Hematopoietic multipotent progenitor cell treated with erythropoietin and hydrocortisone succinate and interleukin-3 and kit ligand, for 15 days (in vitro differentiated cells): ENCODE measurements at places on chromosomes 3 and 15.

DNA sequence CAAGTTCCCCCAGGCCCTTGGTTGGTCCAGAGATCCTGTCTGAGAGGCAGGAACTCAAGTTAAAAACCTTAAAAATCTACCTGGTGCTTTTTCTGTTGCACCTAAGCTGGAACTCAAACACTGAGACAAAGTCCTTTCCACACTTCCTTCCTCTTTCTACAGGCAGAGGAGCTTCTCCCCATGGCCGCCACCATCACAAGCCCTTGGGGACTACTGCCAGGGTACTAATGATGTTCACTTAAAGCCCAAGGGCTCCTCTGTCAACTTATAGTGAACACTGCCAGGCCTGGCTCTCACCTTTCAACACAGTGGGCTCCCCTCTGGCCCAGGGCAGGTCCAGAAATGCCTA lies 26.0 kb downstream of the TM4SF18 start:
- no peak for DNase-seq

- no peak for DNase-seq
Measured at GRCh38 chr3:59788133-59788532, 738.3 kb upstream of the CFAP20DC start.

GRCh38 chr3:32510075-32510724 lies 7.5 kb upstream of the CMTM6 start:
- peak; percentile 70 for DNase-seq

GRCh38 chr3:5197470-5198312 lies 10.2 kb downstream of the EDEM1 start:
- peak; percentile 53 for DNase-seq

- peak; percentile 74 for DNase-seq
Measured at GRCh38 chr15:65217526-65218482, 6.5 kb upstream of the CILP start.

GRCh38 chr3:183306798-183307671 lies 54.0 kb downstream of the B3GNT5 start:
- DNase-seq: no peak

DNA sequence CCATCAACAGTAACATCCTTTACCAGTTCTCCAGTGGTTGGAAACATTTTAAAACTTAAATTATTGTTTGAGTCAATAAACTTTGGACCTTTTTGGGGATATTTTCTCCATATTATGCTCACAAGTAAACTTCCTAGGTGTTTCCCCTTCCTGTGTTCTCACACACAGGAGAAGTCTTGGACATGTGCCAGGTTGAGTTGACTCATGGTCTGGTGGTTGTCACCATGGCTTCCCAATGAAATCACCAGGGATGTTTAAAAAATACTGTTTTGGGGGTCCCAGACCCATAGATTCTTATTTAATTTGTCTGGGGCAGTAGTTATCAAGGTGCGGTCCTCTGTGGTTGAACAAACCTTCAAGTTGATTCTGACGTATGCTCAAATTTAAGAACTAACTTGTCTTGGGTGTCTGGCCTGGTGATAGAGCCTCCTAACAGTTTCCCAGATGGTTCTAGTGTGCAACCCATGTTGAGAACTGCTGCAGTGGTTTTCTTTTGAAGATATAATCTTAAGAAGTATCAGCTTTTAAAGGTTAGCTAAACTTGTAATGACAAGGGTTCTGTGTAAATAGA lies 291.8 kb downstream of the EDEM1 start:
- DNase-seq: peak; percentile 41

- DNase-seq: no peak
Measured at GRCh38 chr3:193452338-193452737, 73.8 kb upstream of the ATP13A5 start.

GRCh38 chr3:183313351-183313750 lies 60.3 kb downstream of the B3GNT5 start:
- DNase-seq: no peak

GRCh38 chr3:47083786-47084185 lies 80.1 kb downstream of the SETD2 start:
- DNase-seq: no peak

GRCh38 chr15:43898891-43899290 lies 72.1 kb downstream of the WDR76 start:
- DNase-seq: no peak

DNA sequence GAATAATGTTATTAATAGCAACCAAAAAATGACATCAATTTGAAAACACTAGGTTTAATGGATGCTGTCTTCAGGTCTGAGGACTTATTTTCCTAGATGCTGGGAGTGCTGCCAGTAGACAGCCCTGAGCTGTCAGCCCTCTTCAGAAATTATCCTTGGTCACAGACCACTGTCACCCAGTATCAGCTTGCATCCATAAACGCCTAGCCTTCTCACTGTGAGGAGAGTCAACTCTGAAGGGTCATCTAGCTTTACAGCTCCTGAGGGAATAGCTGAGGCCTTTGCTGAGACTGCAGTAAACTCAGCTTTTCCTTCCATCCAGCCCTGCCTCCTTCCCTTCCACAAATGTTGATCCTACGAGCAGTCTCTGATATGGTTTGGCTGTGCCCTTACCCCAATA lies 19.4 kb upstream of the MNS1 start:
- DNase-seq: no peak

DNA sequence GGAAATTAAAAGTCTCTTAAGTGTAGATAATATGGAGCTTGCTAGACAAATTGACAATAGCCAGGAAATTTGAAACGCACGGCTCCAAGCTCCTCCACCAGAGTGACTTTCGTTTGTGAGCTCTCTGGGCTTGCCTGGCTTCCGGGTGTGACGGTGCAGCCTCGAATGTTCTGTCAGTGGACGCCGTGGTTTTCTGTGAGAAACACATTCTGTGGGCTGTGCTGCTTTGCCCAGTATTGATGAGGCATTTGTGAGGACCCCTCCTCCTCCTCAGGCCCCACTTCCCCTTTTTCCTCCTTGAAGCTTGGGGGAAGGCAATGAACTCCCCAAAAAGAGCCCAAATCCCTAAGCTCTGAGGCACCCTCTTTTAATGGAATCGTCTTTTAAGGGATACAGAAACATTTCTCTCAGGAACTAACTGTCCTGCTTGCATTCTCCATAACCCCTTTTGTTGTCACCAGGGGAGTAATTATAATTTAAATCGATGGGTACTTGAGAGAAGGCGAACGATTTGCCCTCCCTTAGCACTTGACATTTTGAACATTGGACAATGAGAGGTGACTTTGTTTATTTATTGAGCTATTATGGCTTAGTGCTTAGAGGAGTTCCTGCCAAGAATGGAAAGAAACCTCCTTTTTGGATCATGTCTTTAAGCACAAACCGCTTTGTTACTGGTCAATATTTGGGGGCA lies 40.8 kb downstream of the POLR2M start:
- no peak for DNase-seq

- DNase-seq: no peak
Measured at GRCh38 chr15:30974112-30974511, 17.3 kb downstream of the MTMR10 start.

DNA sequence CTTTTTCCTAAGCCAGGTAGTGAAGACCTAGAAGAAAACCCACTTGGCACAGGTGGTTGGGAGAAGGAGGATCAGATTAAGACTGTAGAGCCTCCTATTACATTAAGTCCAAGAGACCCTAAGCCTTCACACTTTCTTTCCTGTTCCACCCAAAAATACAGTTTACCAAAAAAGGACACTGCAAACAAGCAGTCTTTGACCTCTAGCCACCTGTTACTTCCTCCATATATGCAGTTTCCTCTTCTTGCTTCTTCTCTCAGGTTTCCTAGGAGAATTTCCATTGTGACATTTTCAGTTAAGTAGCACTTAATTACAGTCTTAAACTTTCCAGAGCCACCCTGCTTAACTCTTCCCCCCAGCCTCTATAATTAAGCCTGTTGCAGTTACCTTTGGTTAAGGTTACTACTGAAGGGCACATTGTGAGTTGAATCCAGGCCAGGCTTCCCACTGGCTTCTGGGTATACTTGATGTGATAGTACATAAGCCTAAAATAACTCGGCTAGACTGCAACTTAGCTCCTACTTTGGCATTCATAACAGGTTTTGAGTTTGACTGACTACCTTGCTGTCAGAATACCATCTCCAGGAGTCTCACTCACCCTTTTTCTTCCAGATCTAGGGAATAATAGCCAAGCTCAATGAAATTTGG lies 114.2 kb upstream of the UMPS start:
- no peak for DNase-seq

GRCh38 chr3:129018751-129019150 lies 17.6 kb downstream of the EFCC1 start:
- DNase-seq: no peak

DNA sequence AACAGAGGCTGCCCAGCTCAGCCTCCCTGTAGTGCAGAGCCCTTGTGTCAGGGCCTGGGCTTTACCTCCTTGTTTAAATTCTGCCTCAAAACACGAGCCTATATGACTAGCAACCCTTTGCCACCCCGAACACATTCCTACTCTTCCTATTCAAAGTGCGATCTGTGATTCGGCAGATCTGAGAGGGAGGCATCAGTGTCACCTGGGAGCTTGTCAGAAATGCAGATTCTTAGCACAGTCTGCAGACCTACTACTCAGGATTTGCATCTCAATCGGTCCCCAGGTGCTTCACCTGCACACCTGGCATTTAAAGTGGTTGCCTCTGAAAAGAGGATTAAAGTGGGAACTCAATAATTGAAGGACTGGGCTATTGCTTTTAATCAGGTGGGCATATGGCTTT lies 273.2 kb upstream of the TOPAZ1 start:
- no peak for DNase-seq

- DNase-seq: no peak
Measured at GRCh38 chr3:106510206-106510605, 641.4 kb upstream of the CBLB start.

- DNase-seq: no peak
Measured at GRCh38 chr15:59797756-59798604, 108.9 kb upstream of the BNIP2 start.

DNA sequence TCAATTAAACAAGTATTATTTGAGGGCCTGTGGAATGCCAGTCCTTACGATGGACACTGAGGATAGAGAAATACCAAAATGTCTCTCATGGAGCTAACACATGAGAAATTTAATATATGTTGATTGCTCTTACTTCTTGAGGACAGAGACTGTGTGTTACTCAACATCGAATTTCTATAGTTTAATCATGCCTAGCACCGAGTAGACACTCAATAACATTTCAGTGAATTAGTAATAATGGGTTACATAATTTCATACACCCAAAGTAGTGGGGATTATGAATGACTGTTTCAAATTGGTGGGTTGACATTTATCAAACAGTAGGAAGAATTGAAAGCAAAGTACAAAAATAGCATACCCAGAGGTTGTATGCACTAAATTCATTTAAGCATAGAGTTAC lies 11.2 kb downstream of the FMN1 start:
- DNase-seq: no peak

DNA sequence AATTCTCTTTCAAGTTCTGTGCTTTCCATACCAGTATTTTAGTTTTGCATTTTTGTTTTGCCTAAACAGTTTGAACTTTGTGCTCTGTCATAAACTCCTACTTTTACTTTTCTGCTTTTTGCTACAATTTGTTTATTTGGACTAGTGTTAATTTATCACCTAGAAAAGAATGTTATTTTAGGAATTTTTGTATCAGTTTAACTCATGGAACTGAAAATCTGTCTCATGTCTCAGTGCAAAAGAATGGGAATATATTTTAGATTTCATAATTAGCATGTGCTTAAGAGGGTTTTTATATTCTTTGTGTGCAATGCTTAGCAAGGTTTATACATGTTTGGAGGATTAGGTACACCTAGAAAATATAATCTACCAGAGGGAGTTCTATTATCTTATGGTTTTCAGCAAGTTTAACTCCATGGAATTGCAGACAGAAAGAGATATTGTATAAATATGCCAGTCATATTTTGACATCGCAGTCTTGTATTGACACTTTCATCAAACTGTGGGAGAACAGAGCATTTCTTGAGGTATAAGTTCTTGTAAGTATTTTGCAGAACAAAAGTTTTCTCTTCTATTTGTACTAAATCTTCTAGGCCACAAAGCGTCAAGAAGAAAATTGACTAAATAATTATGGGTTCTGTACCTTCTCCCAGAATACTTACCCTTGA lies 409.9 kb downstream of the RBMS3 start:
- no peak for DNase-seq

GRCh38 chr3:181718987-181719911 lies 7.5 kb downstream of the SOX2 start:
- no peak for DNase-seq

DNA sequence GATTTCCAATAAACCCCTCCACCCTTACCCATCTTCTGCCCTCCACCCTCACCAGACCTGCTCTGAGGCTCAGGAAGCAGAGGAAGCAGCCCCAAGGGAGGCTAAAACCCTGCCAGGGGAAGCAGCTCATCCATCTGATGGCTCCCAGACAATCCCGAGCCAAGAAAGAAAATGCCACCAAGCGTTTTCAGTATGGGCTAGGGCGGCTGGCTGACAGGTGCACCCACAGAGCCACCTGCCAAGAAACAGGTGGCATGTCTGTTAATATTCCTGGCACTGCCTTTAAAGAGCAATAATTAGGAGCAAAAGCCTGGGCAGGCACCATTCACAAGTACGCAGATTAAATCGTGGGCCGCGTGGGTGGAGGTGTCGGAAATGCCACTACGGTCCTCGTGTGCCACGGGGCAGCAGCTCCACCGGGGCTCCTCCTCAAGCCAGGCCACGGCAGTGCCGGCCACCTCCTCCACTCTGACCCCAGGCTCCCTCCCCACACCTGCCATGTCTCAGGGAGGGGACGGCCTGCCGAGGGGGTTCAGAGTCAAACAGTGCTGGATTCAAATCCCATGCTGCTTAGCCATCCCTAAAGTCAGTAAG lies 23.9 kb upstream of the GRIP2 start:
- DNase-seq: no peak

DNA sequence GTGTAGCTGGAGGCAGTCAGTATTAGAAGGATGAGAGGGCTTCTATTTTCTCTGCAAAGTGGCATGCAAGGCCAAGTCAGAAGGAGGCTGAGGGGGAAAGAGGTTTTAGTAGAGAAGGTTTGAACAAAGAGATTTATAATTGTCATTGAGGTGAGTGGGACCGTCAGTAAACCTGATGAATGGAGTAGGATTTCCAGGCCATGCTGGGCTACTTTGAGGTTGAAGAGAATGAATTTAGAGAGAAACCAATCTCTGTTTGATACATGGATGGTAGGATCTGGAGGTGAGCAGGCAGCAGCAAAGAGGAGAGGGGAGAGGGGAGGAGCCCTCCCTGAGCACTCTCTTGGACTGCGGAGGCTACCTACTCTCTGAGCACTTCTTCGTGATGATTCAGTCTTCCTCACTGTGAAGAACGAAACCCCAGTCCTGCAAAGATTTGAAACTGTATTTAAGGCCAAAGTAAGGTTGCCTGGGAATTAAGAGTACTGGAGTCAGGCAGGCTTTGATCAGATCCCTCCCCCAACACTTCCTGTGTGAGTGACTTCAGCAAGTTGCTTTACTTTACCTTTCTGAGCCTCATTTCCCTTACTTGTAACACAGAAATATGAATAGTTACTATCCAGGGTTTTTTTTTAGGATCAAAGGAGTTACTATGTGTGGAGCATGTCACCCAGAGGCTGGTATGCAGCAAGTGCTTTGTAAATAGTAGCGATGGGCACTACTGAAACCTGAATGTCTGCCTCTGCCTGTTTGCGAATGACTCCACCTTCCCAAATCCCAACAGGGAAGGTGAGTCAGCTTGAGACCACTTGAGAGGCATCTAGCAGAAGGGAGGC lies 75.8 kb downstream of the RPL39L start:
- no peak for DNase-seq

GRCh38 chr3:46700772-46701171 lies 420 bp upstream of the TMIE start:
- no peak for DNase-seq

GRCh38 chr15:57323299-57323805 lies 53.0 kb upstream of the CGNL1 start:
- DNase-seq: no peak
